MCF 10A (cell line): ENCODE measurements at places on chromosomes 6 and 20. TPM values are rescaled to one million over a fixed set of nuclear protein-coding genes. Genes with fewer than 3 reads are reported as not detected.
A peak's percentile ranks its signal among the peaks of the same experiment; 100 is the strongest.

BEND6 gene
- total RNA-seq: 2.1 and 4.2 TPM in 2 replicates

- DNase-seq: no peak
These were observed 21.1 kb upstream of the SERPINB1 start for GRCh38 chr6:2862712-2863181.

DNA sequence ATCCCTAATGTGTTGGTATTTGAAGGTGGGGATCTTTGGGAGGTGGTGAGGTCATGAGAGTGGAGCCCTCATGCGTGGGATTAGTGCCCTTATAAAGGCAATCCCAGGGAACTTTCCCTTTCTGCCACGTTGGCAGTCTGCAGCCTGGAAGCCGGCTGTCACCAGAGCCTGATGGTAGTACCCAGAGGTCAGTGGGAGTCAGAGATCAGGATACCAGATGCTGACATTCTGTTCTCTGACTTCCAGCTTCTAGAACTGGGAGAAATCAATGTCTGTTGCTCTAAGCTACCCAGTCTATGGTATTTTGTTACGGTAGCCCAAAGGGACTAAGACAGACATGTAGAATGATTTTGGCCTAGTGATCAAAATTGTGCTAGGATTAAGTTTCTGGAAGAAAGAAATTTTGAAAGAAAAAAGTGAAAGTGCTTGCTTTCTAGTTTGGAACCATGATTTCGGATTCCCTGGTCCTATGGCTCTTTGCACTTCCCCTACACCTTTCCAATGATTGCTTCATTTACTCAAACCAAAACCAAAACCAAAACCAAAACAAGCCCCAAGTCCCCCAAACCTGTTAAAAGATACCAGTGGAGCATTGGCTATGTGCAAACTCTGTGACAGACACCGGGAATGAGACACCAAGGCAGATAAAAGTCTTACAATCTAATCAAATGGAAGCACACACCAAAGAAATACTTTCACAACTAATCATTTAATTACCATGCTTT lies 173.7 kb upstream of the ZNF217 start:
- DNase-seq: no peak

DNA sequence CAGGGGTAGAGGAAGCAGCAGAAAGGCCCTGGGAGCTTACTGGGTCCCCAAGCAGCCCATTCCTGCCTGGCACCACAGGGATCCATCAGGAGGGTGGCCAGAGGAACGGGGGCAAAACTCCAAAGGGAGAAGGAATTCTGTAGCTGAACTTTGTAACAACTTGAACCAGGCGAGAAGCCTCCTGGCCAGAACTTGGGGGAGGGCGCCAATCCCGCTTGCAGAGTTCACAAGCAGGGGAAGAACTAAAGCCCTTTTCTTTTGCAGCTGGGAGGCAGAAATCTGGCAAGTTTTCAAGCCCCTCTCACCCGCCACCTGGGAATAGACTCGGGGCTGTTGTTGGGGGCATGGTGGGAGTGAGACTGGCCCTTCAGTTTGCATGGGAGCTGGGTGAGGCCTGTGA lies 189.1 kb downstream of the PHF3 start:
- DNase-seq: no peak

DNA sequence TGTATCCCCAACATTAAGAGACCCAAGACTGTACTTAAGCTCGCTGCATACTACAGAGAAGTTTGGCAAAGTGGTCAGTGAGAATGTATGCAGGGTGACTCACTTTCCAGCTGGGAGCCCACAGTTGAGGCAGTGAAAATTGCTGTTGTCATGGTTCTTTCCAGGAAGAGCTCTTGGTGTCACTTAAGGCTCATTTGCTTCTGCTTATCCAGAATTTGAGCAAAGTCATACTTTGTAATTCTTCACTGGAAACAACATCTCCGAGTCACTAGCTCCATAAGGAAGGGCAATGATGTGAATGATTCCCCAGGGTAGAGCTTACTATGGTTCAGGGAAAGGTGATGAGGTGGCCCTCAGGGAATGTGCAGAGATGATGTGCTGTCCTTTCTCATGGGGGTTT lies 65.4 kb upstream of the FBXL4 start:
- DNase-seq: peak; percentile 56

COMMD7 gene
- total RNA-seq: 24.1 and 28.3 TPM in 2 replicates

- no peak for DNase-seq
These were observed 154.9 kb upstream of the BMP2 start for GRCh38 chr20:6612606-6612923.
